Activated T-helper 1 cell treated with anti-CD3 and anti-CD28 coated beads, Interleukin-12 subunit alpha, Interleukin-12 subunit beta, Interleukin-2, Interleukin-4 antibody, amounts not matched to agents 30 ng/mL and 10 ng/mL and 1 ng/mL, durations not matched to agents 14 hours and 24 hours and 36 hours (primary cell): ENCODE measurements at places on chromosomes 12 and 14. TPM values are rescaled to one million over a fixed set of nuclear protein-coding genes. Genes with fewer than 3 reads are reported as not detected.
A peak's percentile ranks its signal among the peaks of the same experiment; 100 is the strongest.

DNA sequence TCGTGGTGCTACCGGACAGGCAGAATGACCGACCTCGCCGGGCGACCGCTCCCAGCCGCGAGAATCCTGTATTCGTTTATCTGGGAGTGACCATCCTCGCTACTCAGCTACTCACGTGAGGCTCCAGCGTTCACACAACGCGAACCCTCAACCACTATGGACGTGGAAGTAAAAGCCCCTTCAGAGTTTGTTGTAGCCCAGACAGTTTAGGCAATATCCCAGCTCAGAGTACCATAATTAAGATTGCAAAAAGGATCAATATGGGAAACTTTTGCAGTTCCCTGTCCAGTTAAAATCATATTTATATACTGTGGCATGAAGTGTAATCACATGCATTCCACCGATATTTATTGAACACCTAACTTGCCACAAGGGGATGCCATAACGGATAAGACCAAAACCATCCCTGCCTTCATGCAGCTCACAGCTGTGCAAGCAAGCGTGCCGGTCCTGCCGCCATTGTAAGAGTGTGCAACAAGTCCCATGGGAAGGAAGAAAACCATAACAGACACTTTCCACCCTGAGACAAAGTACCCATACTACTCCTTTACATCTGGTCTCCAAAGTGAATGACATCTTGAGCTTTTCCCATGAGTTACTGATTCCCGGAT lies 938 bp upstream of the MAX start:
- no peak for DNase-seq

DNA sequence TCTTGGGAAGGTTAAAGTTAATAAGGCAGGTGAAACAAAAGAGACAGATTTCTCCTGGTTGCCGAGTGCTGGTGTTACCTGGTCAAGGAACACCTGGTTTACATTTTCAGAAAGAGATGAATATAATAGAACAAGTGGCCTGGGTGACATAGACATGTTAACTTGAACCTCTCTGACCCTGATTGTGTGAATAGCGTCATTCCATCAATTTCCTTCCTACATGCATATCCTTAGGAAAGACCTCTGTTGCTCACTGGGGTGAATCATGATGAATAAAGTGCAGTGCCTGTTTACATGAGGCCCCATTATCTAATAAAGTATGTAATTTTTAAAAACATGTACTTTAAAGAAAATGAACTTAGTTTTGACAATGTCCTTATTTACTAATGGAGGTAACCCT lies 1822.9 kb upstream of the FLRT2 start:
- DNase-seq, result no peak

DNA sequence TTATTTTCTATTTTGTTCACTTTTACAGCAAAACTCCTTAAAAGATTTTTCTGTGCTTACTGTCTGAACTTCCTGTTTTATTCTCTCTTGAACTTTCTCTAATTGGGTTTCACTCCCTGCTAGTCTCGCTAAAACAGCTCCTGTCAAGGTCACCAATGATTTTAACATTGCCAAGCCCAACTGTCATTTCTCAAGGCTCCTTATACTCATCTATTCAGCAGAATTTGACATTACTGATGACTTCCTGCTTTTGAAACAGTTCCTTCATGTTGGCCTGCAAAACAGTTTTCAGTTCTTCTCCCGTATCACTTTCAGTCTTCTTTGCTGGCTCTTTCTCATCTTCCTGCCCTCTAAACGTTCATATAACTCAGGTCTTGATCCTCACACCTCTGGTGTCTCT lies 268.5 kb upstream of the USP15 start:
- DNase-seq, result no peak

DNA sequence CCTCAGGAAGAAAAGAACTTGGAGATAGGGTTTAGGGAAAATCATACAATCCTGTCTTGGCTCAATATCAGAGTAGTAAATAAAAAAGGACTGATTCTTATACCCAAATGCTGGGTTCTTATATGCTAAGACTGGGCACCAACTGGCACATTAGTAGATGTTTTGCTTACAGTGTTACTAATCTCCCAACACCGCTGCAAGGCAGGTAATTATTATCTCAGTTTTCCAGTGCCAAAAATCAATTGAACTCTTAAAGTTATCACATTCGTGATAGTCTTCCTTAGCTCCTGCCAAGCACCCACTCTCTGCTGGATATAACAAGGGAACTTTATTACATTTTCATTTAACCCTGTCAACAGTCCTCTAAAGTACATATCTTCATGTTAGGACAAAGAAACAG lies 25.0 kb upstream of the HIGD1C start:
- no peak for DNase-seq

DNA sequence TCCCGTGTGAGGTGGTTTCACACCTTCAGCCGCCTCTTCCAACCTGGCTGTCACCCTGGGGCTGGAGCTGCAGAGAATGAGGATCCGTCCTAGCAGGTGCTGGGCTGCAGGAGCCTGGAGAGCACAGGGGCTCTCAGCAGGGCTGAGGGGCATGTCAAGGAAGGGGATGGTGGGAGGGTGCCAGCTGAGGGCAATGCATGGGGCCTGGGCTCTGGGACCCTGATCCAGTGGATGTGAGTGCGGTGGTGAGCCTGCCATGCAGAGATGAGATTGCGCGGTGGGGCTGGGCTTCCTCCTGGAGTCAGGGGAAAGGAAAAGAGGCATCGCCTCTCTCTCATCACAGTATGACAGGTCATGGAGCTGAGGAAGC lies 31.5 kb downstream of the ANAPC7 start:
- DNase-seq, result no peak

DNA sequence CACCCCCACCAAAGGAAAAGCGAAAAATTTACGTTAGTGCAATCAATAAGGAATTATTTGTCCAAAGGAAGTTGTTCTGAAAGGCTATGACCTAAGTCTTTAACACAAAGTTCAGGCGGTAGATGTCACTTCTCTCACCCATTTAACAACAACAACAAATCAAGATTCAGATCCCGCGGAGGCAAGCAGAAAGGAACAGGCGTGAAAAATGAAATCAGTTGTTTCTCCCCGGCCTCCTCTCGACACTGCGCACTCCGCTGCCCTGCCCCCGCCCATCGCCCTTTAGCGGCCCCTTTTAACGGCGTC lies 1.4 kb downstream of the DENND5B start:
- no peak for DNase-seq

DNA sequence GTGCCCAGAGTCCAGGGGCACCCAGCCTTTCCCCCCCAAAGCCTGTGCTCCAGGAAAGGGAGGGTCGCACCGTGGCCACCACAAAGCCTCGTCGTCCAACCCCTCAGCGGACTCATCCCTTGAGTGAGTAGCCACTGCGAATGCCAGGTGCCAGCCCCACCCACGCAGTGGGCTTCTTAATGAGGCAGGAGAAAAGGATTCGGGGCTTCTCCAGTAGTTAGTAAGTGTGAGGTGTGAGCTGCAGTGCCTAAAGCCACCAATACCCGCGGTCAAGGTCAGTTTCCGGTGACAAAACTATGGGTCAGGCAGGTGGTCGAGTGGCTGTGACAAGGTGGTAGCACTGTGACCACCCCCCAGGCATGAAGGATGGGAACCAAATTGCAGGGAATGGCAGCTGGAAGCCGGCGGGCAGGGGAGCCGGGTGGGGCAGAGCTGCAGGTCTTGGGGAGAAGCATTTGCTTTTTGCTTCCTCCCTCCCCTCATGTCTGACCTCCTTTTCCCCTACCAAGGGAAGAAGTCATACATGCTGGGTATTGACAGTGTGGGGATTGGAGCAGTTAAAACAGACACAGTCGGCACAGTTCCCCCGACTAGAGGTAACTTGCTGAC lies 8.0 kb downstream of the RAN start:
- DNase-seq, result no peak

- no peak for DNase-seq
Measured at GRCh38 chr12:75792687-75793086, 238.9 kb downstream of the PHLDA1 start.

- DNase-seq, result no peak
Measured at GRCh38 chr12:25427337-25428249, 125.5 kb downstream of the LMNTD1 start.

- no peak for DNase-seq
Measured at GRCh38 chr14:106067935-106068334, 541.6 kb downstream of the TMEM121 start.

- peak; percentile 66 for DNase-seq
Measured at GRCh38 chr14:96741151-96741977, 55.8 kb upstream of the VRK1 start.

DNA sequence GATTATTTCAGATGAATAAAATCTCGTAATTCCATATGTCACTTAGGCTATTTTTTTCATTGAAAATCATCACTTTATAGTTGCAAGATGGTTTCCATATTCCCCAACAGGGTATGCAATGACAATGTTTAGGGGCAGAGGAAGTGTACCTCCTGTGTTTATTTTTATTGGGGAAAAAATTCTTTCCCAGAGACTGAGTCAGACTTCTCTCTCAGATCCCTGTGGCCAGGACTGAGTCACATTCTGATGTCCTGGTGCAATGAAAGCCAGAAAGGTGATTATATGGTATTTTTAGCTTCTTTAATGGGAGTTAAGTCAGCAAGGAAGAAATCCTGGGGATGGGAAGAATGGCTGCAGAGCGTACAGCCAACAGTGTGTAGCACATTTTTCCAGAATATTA lies 196.9 kb upstream of the ALG10 start:
- no peak for DNase-seq

- no peak for DNase-seq
Measured at GRCh38 chr12:52611080-52611468, 7.3 kb downstream of the KRT73 start.

The CLMN gene
- total RNA-seq, result 0.66 and 0.80 TPM in 2 replicates

The SLCO1B1 gene
- not detected in 2 replicates for total RNA-seq

The TCL1B gene
- not detected in 2 replicates for total RNA-seq

The C12orf50 gene
- 0.07 TPM in 1 of 2 replicates, not detected in the other for total RNA-seq

The NXPH4 gene
- 0.36 and 0.49 TPM in 2 replicates for total RNA-seq

The NRL gene
- 2.1 and 2.7 TPM in 2 replicates for total RNA-seq

The PRB2 gene
- not detected in 2 replicates for total RNA-seq

The FAR2 gene
- 5.2 and 5.4 TPM in 2 replicates for total RNA-seq

The PZP gene
- total RNA-seq, result not detected in 2 replicates

The KIF21A gene
- 23.3 and 25.2 TPM in 2 replicates for total RNA-seq

The CIT gene
- 36.6 and 40.3 TPM in 2 replicates for total RNA-seq

The AKAP6 gene
- total RNA-seq, result 0.21 and 0.59 TPM in 2 replicates
